Stimulated activated CD8-positive, alpha-beta memory T cell treated with anti-CD3 and anti-CD28 coated beads, Interleukin-15, amount 100 ng/mL, for 24 hours (primary cell): ENCODE measurements at places on chromosomes 4 and X.
A peak's percentile ranks its signal among the peaks of the same experiment; 100 is the strongest.

- no peak for DNase-seq
Observed at GRCh38 chr4:107497054-107497453, 223.0 kb downstream of the PAPSS1 start.

GRCh38 chr4:37978248-37978924 lies 18.2 kb downstream of the PTTG2 start:
- no peak for DNase-seq

- DNase-seq = no peak
Observed at GRCh38 chr4:31160146-31160545, 440.0 kb downstream of the PCDH7 start.

DNA sequence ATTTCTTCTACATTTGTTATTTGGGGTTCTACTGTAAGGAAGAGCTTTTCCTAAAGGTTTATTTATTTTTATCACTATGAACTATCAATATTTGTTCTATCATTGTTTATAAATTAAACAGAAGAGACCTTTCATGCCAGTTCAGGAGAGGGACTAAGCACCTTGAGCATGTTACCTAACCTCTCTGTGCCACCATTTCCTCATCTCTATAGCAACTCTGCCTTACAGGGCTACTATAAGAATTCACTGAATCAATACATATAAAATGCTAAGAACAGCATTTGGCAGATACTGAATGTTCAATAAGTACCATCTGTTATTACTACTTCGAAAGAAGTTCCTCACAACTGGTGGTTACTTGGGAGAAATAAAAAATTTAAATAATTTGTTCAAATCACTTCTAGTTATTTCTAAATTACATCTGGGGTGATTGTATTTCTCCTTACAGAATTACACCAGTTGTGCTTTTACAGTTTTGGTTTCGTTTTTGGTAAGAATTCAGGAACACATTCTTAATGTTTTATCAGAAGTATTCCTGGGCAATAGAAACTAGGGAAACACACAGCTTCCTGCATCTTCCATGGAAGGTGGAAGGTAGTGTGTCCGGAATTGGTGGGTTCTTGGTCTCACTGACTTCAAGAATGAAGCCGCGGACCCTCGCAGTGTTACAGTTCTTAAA lies 32.9 kb downstream of the EREG start:
- DNase-seq = no peak

DNA sequence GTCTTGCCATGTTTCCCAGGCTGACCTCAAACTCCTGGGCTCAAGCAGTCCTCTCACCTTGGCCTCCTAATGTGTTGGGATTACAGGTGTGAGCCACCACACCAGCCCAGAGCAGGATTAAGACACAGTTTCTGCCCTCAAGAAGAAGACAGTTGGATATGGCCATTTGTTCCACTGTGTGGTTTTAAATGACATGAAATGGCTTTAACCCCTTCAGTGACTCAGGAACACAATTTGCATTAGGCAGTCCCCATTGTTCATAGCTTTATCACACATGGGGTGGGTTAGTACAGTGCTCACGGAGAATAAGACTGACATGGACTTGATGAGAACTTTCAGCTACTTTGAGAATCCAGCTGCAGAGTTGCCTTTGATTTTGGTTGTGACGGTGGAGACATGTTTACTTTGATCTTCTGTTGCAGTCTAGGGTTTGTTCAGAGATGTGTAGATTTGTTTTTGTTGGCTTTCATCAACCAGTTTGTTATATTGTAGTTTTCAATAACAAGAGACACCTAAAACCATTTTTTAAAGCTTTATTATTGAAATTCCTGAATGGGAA lies 60.3 kb downstream of the ARX start:
- no peak for DNase-seq

DNA sequence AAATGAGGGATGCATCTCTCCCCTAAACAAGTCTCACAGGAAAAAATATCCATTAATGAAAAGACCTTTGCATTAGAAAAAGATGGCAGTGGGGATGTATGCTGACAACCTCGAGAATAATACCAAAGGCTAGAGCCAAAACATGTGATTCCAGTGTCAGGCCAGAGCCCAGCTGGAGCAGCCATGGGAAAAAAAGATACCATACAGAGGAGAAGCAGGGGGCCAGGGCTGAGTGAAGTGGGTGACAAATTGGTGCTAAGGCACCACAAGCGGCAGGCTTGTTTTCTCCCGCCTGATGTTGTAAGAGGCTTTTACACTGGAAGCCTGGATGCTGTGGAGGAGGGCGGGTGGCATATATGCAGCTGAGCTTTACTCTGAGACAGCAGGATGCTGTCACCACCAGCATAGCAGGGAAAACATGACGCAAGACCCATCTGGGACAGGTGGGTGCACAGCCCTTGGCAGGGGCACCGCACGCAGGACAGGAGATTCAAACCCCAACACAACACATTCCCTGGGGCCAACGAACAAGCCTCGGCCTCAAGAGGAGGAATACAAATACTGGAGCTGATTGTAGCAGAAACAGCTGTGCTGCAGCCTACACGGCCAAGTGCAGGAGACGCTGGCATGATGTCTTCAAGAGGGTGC lies 91.9 kb downstream of the TSPAN5 start:
- DNase-seq = no peak

DNA sequence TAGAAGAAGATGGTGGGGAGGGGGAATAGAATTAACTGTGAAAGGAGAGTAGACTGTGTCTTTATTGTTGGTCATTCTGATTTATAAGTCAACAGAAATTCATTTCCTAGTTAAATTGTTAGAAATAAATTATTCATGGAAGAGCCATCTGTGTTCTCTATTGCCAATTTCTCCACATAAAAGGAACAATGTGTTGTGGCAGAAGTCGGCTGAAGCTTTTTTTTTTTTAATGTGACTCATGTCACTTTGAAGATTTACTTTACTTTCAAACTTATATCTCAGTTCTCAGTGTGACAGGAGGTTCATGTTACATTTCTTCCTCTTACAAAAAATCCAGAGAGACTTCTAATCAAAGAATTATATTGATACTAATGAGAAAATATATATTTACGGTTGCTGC lies 60.5 kb downstream of the CPE start:
- no peak for DNase-seq

- DNase-seq = no peak
Observed at GRCh38 chrX:6614506-6614905, 79.6 kb upstream of the VCX3A start.

DNA sequence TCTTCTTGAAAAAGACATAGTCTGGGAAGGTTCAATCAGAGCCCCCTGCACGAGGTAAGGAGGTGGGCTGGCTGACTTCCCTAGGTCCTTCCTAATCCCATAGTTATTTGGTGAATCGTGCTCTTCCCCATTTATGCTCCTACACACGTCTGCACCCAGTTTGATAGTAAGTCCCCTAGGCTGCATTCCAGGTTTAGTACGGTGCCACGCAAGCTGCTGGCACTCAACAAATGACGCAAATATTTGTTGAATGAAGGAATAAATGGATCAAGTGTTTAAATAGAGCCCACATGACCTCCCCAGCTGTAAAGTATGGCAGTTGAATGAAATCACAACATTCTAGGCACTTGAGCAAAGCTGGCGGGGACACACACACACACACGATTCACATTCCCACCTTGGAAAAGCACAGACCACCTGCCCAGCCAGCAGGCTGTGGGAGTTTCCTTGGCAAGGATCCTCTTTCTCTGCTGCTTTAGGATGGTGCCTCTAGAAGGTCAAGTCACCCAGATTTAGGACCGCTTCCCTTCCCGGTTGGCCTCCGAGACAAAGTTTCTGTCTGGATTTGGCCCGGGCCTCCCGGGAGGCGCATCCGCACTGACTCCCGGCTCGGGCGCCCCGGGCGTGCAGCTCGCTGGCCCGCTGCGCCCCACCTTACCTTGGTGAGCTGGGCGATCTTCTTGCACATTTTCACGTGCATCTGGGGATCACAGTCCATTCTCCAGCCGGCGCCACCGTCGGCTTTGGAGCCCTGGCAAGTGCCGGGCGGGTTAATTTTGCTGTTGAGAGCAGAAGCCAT lies 721 bp downstream of the FAM184B start:
- DNase-seq = no peak

DNA sequence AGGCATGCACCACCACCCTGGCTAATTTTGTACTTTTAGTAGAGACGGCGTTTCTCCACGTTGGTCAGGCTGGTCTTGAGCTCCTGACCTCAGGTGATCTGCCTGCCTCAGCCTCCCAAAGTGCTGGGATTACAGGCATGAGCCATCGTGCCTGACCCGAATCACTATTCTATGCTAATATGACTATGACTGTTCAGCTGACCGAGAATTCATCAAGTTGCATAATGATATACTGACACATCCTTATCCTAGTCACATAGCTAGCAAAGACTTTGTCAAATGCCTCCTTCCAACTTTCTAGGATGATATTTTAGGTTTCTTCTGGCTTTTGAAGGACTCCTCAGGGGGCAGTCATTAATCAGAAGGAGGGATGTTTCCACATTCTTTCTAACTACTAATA lies 4.8 kb upstream of the GPM6B start:
- no peak for DNase-seq

GRCh38 chr4:56505269-56506130 lies at the start of gene ARL9:
Gene ARL9 (plus strand): TSS chr4:56505791. CDS start chr4:56505863, 72 bp downstream.
- DNase-seq = peak; percentile 31

DNA sequence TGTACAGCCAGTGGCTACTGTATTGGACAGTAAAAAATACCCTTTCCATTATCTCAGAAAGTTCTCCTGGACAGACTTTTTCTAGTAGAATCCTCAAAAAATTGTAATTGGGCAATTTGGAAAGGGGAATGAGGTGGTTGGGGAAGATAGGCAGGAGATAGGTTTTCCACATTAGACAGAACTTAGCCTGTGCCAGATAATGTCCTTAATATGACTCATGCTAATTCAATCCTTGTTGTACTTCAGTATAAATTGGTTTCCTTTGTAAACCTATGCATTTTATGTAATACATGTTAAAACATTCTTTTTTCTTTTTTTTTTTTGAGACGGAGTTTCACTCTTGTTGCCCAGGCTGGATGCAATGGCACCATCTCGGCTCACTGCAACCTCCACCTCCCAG lies 8.9 kb downstream of the EIF4E start:
- no peak for DNase-seq

DNA sequence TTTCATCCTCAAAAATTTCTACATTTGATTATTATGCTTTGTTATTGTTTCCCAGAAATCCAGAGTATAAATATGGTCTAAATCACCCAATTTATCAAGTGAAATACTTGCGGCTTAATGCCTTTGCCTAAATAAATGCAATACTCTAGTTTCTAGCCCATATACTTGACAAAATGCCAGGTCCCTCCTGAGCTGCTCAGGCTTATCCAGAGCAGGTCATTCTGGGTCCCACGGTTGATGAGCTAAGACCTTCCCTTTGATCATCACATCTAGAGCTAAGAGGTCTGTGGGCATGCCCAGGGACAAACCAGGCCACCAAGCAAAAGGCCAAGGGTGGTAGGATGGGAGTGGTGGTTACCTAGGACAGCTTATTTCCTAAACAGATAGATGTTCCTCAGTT lies 180.1 kb downstream of the SMIM20 start:
- no peak for DNase-seq

DNA sequence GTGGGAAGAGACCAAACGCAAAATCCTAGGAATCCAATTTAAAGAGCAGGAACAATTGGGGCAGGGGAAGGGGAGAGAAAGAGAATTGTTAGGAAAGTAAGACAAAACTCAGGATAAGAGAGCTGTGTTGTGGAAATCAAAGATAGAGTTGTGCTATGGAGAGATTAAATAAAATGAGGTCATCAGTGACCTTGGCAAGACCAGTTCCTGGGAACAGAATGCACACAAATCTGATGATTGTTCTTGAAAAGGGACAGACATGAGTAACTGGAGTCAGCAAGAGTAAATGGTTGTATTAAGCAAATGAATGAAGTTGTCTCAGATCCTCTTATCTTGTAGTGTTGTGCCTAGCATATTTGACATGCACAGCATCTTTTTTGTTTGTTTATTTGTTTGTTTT lies 267.4 kb downstream of the IL1RAPL1 start:
- DNase-seq = no peak

DNA sequence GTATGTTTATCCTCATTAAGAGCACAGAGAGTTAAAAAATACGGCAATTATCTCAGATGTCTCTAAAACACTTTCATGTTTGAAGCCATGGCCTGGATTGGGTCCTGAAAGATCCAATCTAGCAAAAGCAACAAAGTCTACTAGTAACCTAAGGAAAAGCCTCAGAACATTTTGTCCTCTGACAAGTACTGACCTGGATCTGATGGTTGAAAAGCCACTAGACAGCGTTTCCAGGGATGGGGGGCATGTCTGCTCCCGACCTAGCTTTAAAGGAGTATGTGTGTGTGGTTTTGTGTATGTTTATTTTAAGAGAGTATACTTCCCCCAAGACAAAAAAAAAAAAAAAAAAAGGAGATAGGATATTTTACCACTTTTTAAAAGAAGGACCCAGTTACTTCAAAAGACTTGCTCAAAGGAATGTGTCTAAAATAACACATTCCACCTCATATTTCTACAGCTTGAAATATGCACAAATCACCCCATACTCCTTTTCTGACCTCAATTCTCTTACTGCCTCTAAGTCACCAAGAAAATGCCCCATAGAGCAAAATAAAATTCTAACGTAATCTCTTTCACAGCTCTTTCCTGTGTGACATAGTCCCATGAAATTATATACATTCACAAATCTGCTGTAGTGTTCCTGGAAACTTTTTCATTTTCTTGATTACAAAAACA lies 189.0 kb upstream of the TTC29 start:
- no peak for DNase-seq

GRCh38 chrX:3711331-3711917 lies 2.0 kb downstream of the PRKX start:
- no peak for DNase-seq

DNA sequence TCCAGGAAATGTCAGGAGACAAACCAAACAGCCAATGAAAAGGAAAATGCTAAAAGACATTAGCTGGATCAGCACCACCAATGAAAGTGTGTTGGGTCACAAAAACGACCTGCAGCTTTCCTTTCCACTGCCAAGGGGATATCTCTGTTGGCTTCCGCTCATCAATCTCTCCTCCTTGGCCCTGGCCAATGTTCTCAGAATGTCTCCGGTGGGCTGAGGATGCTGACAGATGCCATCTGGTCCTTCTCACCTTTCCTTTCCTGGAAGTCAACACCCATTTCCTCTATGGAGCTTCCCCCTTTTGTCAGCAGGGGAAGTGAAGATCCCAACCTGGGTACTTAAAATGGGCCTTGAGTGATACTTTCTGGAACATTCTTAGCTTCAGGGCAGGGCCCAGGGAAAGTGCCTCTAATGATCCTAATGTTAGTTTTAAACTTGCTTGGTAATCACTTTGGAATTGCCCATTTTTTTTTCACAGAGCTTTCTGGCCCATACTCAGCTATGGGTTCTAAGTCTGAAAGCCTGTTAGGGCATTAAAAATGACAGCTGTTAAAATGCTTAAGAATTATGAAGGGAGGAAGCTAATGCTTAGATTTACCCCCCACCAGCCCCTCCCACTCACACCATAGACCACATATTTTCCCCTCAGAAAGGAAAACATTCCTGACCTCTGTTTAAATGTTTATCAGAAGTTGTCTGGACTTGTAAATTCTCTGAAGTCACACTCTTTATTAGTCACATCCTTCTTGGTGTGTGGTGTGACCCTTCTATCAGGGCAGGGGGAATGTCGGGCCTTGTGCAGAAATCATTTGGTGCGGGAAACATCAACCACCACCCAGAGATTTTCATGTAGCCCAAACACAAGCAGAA lies 29.2 kb downstream of the IGFBP7 start:
- DNase-seq = no peak

- no peak for DNase-seq
Observed at GRCh38 chr4:54909961-54910360, 215.4 kb downstream of the KDR start.

GRCh38 chrX:118520216-118521206 lies 24.9 kb downstream of the DOCK11 start:
- no peak for DNase-seq

GRCh38 chr4:179817317-179817716 lies 2375.1 kb upstream of the AGA start:
- DNase-seq = no peak

GRCh38 chrX:45775468-45775867 lies 574.8 kb upstream of the DIPK2B start:
- no peak for DNase-seq
